Urinary bladder (tissue), 4 donors: ENCODE measurements at places on chromosomes 7 and 10. TPM values are rescaled to one million over a fixed set of nuclear protein-coding genes. Genes with fewer than 3 reads are reported as not detected.

DNA sequence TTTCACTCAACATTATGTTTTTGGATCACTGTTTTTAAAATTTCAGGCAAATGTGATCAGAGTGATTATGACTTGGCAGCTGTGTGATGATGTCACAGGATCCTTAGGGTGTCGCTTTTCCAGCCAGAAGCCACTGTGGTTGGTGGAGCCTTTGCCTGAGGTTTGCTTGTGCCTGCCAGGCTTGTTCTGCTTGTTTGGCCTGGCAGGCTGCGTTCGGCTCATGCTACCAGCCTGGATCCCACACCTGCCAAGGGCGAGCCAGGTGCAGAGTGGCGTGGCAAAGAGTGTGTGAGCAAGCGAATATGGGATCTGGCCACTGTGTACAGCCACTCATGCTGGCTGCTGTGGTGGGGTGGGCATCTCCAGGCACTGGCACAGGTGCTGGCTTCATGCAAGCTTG lies 55.7 kb downstream of the ADK start:
- no peak for DNase-seq

GRCh38 chr10:27188897-27189296 lies 33.7 kb downstream of the MASTL start:
- no peak for DNase-seq

- DNase-seq, result no peak
Observed at GRCh38 chr10:129210876-129211275, 256.2 kb upstream of the MGMT start.

- DNase-seq, result no peak
Observed at GRCh38 chr10:110059925-110060324, 52.1 kb downstream of the ADD3 start.

GRCh38 chr10:86330778-86331763 lies 35.5 kb downstream of the GRID1 start:
- no peak for DNase-seq

The EIF5AL1 gene
- total RNA-seq, result 0.11 TPM

The C7orf57 gene
- total RNA-seq, result 0.21 TPM

- no peak for DNase-seq
Observed at GRCh38 chr10:60374836-60375235, 14.8 kb downstream of the ANK3 start.

DNA sequence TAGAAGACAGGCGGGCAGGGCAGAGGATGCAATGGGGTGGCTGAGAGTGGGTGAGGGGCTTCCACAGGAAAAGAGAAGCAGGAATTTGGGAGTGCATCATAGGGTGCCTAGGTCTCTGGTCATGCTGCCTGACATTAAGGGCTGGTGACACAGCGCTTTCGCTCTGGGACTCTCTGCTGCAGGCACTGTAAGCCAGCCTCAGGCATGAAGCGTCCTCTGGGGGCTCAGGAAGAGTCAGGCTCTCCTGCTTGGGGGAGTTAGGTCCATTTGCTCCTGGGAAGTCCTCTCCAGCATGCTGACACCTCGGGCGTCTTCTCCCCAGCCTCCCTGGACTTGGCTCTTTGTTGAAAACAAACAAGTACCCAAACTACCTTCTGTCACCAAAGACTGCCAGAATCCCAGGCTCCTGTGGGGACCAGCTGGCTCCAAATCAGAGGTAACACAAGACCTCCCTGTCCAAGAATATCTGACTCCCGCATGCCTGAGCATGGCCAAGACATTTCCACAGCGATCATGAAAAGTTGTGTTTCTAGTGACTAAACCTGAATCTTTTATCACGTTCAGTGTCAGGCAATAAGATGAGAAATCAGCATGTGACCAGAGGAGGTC lies 55.4 kb downstream of the GPR26 start:
- no peak for DNase-seq

DNA sequence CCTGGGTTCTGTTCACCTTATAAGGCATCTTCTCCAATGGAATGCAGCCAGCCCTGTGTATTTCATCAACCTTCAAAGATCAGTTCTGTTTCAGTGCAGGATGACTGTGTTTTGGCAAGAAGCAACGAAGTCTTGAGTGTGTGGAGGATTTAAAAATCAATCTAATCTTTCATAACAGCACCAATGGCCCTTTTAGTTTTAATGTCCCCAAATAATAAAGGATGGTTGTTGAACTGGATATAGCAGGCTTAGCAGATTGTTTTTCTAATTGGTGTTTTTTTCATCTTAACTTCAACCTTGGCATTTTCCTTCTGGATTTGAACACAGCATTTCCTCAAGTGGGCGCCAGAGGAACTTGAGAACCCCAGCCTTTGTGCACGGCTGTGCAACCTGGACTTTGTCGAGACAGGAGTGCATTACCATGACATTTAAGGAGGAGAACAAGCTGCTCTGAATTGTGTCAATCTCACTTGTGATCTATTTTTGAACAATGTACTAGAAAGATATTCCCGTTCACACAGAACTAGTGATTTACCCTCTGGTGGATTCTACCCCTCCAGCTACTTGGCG lies 313.3 kb upstream of the AKR1E2 start:
- no peak for DNase-seq

The SPAG6 gene
- 0.37 TPM for total RNA-seq

DNA sequence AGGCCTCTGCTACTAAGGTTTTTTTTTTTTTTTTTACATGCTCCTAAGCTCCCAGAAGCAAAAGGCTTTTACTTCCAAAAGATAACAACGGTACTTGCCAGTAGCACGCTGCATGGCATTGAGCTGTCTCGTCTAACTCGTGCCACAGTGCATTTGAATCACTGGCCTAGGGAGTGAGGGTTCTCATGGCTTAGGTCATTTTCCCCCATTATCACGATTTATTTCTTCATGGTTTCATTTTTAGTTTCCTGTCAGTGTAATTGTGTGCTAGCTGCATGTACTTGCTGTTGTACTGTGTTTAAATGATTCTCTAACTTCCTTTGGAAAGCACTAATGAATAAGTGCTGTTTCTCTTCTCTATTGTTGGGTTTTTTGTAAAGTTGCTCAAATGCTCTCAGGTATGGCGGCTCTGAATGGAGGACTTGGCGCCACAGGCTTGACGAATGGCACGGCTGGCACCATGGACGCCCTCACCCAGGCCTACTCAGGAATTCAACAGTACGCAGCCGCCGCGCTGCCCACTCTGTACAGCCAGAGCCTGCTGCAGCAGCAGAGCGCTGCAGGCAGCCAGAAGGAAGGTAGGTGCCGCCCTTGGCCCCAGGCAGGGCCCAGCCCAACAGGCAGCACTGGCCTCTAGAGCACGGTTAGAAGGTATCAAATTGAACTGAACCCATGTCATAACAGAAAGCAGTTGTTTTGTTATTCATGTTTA lies 290.5 kb downstream of the USP6NL start:
- no peak for DNase-seq

DNA sequence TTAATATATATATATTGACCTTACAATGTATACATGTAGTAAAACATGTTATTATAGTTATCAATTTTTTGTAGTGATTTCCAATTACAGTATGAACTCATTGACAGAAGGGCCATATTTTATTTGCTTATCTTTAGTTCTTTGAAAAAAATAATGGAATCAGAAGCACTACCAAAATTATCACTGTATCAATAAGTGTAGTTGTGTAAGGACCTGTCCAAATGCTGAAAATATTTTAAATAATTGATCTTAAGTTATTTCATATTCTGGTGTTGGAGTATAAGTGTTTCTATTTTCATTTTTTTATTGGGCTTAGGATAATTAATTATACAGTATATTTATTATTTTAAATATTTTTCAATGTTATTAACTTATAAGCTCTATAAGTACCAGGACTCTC lies 8.5 kb upstream of the DGKB start:
- no peak for DNase-seq

- DNase-seq, result no peak
Observed at GRCh38 chr10:45409782-45410181, 35.8 kb downstream of the ALOX5 start.

The SH3PXD2A gene
- 56.9 TPM for total RNA-seq

The HABP2 gene
- total RNA-seq, result not detected

The ZNF804B gene
- total RNA-seq, result 1.2 TPM

The ARMC3 gene
- total RNA-seq, result 0.21 TPM

DNA sequence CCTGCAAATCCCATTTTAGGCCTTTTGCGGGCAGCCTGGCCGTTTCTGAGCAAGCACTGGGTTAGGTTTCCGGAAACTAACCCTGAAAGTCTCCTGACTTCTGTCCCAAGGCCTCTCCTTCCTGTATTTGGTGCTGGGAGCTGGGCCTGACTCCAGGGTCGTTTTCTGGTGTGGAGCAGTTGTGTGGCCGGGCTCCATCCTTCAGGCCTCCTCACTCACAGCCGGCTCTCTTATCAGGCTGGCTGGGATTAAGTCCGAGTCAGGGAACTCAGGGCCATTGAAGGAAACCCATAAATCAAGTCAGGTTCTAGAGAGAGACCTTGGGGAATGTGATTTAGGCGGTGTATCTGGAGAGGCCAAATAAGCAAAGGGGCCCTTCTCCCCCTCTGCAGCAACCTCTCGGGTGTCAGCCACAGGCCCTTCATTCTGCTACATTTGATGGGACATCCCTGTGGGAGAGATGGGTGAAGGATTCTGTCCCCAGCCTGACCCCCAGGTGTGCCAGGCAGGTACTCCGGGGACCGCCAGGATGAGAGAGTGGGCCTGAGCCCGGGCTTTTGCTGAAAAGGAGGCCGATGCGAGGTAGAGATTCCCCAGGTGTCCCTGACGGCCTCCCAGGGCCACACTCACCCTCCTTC lies 3.3 kb downstream of the GATA3 start:
- no peak for DNase-seq

- DNase-seq, result no peak
Observed at GRCh38 chr10:24720096-24720495, 3.6 kb downstream of the ARHGAP21 start.

The BLNK gene
- total RNA-seq, result 7.3 TPM

The UCN3 gene
- total RNA-seq, result not detected

DNA sequence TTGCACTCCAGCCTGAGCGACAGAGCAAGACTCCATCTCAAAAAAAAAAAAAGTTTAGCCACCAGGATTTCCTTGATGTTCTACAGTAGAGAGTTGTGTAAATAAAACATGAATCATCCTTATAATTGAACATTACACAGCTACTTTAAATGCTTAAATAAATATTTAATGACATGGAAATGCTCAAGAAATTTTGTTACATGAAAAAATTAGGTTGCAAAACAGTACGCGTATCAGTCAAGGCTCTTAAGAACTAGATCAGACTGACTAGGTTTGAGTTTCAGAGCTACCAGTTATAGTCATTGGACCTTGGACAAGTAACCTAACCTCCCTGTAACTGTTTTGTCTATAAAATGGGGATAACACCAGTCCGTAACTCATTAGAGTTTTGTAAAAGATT lies 38.7 kb upstream of the GSAP start:
- DNase-seq, result no peak

DNA sequence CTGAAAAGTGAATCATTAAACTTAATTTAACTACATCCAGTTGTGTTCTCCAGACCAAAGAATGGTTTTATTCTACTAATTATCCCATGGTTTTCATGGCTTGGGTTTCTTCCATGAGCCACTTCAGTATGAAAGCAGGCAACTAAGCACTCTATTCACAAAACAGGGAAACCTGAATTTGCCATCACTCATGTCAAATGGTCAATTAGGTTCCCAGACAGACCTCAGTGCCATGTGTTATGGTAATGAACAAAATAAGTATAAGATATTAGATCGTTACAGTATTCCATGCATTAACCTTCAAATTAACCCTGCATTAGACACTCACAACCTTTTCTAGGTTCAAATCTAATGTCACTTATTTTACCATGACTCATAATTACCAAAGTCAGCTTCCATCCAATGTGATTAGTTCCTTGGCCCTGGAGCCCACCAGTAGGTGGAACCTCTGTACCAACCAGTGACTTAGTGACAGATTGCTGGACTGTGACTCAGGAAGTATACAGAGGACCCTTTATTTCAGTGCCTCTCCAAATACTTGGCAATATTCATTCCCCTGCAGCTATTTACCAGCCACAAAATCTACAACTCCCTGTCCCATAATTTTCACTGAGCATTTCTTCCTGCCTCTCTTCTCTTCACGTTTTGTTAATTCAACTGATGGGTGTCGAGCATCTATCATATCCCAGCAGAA lies 1270.2 kb upstream of the SORCS1 start:
- DNase-seq, result no peak

The STRIP2 gene
- 4.1 TPM for total RNA-seq

DNA sequence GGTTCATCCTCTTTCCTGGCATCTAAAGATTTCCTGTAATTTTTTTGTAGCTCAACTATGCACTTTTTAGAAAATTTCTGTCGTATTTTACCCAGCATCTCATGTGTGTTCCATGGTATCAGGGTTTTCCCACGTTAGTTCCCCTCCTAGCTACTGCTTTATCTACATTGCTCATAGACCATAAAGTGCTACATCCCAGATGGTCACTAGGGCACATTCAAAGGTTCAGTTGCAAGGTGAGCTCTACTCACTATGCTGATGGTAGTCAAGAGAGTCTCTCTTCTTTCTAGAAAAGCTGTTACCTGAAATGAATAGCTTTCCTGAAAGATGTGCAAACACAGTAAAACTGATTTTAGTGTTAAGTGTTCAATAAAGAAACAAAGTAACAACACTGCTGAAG lies 33.5 kb downstream of the RELN start:
- DNase-seq, result no peak

GRCh38 chr7:8597565-8597964 lies 164.2 kb downstream of the NXPH1 start:
- no peak for DNase-seq

GRCh38 chr10:114392112-114392835 lies 12.0 kb downstream of the AFAP1L2 start:
- no peak for DNase-seq

The PSPH gene
- total RNA-seq, result 19.9 TPM

The TMEM270 gene
- not detected for total RNA-seq

The NYAP1 gene
- total RNA-seq, result 1.6 TPM

The PARD3 gene
- 89.1 TPM for total RNA-seq
